Parietal lobe (tissue), 2 donors: ENCODE measurements at places on chromosomes 6 and 20. TPM values are rescaled to one million over a fixed set of nuclear protein-coding genes. Genes with fewer than 3 reads are reported as not detected.

The SULF2 gene
- 21.3 TPM for total RNA-seq

The ATRN gene
- 76.1 TPM for total RNA-seq

The OPRM1 gene
- 0.94 TPM for total RNA-seq

The TRIM31 gene
- not detected for total RNA-seq

The NKX2-4 gene
- total RNA-seq = not detected

The C20orf144 gene
- total RNA-seq = 0.31 TPM

The SMPDL3A gene
- 22.5 TPM for total RNA-seq

The NR2E1 gene
- 13.5 TPM for total RNA-seq

The PPP1R14C gene
- 35.1 TPM for total RNA-seq
